ENCODE measurements at places on chromosomes 6 and 20.

GRCh38 chr6:79544299-79544927, 7.2 kb upstream of the LCA5 start:
- DNase-seq, result no peak

GRCh38 chr6:42915732-42916131, at the start of gene PTCRA:
Gene PTCRA (plus strand): TSS chr6:42916053. CDS start chr6:42916070, 17 bp downstream.
- DNase-seq, result no peak

DNA sequence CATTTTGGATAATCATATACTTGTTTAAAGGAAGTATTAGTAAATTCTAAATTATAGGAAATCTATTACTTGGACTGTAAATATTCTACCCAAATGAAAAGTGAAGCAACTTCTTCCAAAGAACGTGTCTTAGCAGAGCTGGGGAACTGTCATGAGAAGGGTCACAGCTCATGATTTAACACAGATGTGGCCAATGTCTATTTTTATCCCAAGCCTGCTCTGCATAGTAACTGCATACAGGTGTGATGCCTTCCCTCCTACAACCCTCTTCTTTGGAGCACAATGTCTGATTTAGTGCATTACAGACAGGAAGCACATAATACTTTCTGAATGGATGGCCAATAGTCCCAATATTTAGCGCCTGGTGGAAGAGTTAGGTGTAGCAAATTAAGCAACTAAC, 138.7 kb upstream of the THEMIS start:
- DNase-seq, result no peak

- DNase-seq, result no peak
These were observed 67.9 kb downstream of the TRMT11 start for GRCh38 chr6:126054258-126054702.

- DNase-seq, result no peak
These were observed 72.2 kb downstream of the RPP40 start for GRCh38 chr6:4931530-4932227.

DNA sequence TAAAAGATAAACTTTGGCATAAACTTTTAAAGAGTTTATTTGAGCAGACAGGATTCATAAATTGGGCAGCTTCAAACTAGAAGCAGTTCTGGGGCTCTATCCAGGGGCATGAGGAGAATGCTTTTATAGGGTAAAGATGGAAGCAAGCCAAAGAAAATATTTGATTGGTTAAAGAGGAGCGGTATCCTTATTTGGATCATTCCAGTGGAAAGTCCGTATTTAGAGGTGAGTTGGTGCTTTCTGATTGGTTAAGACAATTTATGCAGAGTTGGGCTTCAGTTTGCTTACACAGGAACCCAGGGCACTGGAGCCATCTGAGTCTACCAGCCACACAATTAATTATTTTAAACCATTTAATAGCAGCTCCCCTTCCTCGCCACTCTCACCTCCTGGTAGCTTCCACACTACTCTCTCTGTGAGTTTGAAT, 37.9 kb upstream of the RNF217 start:
- DNase-seq, result no peak

DNA sequence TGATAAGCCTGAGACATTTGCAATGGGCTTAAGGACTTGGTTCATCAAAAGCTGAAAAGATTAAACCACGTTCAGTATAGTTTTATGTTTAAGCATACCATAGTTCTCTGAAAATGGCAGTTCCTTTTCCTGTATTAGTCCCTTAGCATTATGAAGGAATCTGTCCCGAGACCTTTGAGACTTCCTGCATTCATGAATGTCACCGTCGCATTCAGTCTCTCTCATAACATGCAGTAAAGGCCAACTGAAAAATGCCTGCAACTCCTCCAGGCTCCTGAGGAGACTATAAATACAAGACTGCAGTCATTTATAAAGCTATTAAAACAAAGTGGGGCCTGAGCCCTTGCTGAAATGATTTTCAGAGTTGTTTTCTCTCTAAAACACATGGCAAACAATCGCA, 129.1 kb downstream of the SYCP2 start:
- DNase-seq, result no peak

DNA sequence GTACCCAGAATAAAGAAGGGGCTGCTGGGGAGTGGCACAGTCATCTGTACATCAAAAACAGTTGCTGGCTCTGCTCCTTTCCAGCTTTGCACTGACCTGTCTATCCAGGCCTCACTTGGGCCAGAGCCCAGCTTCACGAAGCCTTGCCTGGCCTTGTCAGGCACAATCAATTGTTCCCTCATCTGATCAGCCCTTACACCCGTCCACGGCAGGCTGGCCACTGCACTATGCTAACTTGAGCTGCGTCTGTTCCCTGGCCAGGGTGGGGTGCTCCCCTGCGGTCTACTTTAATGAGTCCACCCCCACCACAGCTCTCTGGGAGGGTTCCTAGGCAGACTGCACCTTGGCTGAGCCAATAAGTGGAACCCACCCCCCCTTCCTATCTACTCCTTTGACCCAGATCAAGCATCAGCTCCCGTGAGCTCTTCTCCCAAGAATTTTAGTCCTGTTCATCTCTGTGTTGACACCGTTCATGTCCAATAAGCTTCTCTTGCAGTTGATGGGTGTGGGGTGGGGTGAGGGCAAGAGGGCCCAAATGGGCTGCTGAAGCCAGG, 74.3 kb upstream of the MLN start:
- no peak for DNase-seq

Data from pancreas (tissue), 10 donors.